Left renal pelvis (tissue), 4 donors: ENCODE measurements at places on chromosomes 3 and 15. TPM values are rescaled to one million over a fixed set of nuclear protein-coding genes. Genes with fewer than 3 reads are reported as not detected.

DNA sequence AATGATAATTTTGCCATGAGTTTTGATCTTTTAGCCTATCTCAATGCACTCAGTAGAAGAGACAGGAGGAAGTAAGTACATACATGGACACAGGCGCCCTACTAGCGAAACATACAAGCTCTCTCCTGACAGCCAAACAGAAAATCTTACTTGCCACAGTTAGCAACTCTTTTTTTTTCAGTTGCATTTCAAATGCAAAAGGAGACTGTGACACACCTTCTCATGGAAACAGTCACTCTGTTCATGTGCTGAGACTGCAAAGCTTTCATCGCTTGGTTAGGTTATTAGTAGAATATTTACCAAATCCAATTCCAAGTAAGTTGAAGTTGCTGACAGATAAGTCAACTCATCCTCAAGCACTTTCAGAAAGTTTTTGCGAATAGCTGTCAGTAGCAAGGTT, 223.3 kb downstream of the FOXP1 start:
- no peak for DNase-seq

Gene IL16
- polyA plus RNA-seq: 7.1 TPM

Gene GREM1
- 0.26 TPM for polyA plus RNA-seq

Gene MRPS25
- polyA plus RNA-seq: 50.4 TPM

Gene CHRM5
- polyA plus RNA-seq: 0.10 TPM

DNA sequence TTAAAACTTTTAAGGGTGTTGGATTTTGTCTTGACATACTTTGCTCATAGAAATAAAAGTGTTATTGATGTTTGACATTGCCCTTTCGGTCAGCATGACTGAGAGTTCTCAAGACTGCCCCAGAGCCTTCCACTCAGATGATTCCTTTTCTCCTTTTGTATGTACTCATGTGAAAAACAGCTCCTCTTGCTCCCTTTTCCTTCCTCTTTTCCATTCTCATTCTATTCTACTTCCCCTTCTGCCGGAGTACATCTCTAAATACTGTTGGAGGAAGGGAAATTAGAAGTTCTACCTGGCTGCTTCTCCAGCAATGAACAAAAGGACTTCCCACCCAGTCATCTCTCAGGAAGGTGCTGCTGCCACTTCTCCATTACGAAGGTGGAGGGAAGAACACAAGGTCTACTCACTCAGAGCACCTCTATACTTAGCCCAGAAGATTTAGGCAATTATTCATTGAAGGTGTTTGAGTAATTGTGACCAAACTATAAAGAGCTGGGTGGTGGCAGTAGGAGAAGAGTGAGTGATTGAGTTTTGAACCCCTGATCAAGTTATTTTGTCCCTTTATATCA, 163.8 kb upstream of the MBNL1 start:
- DNase-seq: no peak

Gene INAFM2
- polyA plus RNA-seq: 19.7 TPM

GRCh38 chr3:197309528-197310361, 11.3 kb upstream of the DLG1 start:
- DNase-seq: no peak

DNA sequence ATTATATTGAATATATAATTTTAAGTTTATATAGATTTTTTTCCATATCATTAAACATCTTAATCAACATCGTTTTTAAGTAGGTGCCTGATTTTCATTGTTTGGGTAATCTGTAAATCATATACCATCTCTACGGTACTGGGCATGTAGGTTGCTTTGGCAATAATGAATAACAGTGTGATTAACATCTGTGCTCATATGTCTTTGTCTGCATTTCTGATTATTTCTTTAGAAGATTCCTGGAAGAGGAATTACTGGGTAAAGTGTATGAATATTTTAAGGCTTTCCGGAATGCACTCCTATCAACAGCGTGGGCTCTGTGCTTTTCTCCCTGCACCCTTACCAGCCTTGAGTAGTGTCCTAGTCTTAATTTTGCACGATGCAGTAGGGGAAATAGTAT, 119.8 kb upstream of the LIPC start:
- no peak for DNase-seq

GRCh38 chr3:120203016-120203415, 82.0 kb downstream of the GPR156 start:
- DNase-seq: peak; percentile 40

DNA sequence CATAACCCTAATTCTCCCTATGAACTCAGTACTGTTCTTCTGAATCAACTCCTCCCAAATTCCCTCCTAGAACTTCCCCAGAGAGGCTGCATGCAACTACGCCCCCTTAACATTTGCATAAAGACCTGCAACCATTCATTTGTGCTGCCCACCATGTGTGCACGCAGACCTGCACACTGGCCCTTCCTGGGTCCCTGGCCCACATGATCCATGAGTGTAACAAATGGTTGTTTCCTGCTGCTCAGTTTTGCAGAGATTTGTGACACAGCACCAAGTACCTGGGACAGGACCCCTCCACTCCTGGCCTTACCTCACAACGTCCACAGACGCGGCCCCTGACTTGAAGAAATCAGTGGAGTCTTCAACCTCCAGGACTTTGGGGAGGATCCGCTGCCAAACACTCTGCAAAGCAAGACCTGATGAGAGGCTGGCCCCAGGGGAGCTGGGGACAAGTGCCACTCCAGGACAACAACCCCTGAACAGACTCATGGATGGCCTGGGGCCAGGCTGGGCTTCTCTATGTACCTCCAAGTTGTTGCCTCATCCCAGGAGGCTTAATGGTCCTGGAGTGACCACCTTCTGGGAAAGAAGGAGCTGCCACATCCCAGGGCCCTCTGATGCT, 33.8 kb downstream of the ALDH1L1 start:
- DNase-seq: no peak

Gene KLHL6
- polyA plus RNA-seq: 1.6 TPM

DNA sequence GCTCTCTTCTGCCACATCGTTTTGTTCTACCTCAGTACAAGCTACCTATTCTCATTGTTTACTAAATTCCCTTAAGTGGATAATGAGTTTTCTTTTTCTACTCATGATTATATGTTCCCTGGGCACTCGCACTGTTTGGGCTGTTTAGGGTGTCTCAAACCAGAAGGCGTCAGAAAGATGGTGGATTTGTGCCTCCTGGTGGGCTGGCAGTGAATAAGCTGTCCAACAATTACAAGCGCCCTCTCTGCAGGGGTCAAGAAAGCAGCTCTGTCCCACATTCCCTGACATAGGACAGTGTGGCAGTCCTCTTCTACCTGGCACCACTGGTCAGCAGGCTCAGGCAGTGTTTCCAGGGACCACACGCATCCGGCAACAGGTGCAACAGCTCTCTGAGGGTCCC, 173.4 kb upstream of the PPP2R3A start:
- no peak for DNase-seq

DNA sequence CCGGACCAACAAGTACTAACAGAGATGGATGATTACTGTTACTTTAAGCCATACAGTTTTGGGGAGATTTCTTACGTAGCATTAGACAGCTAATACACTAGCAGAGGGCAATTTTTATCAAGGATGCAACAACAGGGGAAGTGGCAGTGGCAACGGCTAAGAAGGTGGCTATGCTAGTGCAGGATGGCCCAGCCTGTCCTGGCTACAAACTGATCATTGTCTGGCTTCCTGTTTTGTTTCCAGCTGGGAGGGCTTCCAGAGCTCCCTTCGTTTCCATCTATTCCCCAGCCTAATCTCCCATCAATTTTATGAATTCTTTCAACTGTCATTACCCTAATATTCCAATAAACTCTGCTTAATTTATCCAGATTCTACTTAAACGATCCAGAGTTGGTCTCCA, 16.0 kb upstream of the PLA2G4F start:
- DNase-seq: no peak

DNA sequence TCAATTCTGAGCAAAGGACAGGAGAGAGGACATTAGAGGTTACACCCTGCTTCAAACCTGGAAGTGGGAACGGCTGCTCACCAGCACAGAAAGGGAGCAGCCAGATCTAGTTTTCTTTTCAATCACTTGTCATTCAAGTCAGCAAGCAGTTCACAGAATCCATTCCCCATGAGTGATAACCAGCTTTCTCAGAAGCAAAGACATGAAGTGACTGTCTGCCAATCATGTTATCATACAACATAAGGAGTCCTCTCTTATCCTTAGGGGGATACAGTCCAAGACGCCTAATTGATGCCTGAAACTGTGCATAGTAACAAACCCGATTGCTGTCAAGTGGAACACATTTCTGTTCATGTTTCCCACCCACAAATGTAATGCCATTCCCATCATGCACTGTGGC, 54.7 kb downstream of the FAM98B start:
- DNase-seq: no peak

- DNase-seq: no peak
These were observed 46.7 kb downstream of the ARNT2 start for GRCh38 chr15:80450811-80451321.

DNA sequence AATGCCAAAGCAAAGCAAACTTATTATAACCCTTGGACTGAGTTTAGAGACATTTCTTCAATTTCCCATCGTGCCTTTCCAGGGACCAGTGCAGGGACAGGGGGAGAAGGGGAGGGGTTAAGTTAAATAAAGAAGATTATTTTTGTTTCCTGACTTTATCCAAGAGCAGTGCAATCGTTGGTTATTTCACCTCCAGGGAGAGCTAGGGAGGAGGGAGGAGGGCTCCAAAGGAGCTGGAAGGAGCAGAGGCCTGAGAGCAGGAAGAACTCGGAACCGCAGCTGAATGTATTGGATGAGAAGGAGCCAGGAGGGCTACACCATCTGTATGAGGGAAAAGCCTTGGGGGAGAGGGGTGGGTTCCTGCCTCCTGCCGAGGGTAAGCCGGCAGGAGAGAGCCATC, 20.7 kb downstream of the HAPLN3 start:
- no peak for DNase-seq

GRCh38 chr15:68815598-68815997, 5.1 kb downstream of the ANP32A start:
- no peak for DNase-seq

- no peak for DNase-seq
These were observed 171.7 kb downstream of the TLE3 start for GRCh38 chr15:69926006-69926405.

- DNase-seq: no peak
These were observed 37.9 kb downstream of the CLK3 start for GRCh38 chr15:74653426-74654102.

- DNase-seq: no peak
These were observed 62.1 kb downstream of the CORO2B start for GRCh38 chr15:68640791-68641331.

GRCh38 chr3:155647206-155647605, 97.7 kb downstream of the PLCH1 start:
- no peak for DNase-seq

DNA sequence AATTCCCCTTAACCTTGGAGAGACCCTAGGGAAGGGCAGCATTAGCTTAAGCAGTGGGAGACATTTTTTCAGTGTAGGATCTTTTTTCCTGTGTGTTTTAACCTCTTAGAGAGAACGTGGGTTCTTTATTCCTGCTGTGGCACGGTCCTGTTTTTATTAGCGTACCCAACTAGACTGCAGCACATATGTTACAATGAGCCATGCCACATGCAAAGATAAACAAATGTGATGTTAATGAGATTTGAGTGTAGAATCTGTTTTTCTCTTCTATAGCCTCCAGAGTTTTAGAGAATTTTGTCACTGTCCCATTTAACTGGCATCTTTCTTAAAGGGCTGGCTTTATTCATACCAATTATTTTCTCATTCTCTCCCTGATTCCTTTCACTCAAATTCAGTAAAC, 347.5 kb downstream of the CNTN4 start:
- no peak for DNase-seq

Gene CMSS1
- polyA plus RNA-seq: 43.1 TPM

Gene SPATA16
- not detected for polyA plus RNA-seq

Gene MRAS
- 30.0 TPM for polyA plus RNA-seq

DNA sequence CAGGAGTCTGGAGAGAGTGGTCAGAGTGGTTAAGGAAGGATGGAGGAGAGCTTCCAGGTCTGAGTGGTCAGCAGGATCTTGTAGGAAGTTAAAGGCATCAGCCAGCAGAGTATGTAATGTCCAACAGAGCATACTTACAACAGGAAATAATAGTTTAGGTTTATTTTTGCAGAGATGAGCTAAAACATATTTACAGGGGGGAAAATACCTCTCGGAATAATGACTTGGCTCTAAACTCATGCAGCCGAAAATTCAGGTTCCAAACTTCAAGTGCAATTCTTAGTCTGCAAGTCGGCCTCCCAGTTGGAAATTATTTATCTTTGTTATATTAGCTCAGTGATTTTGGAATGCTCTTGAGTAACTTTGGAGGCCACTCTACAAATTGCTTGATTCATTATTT, 385.0 kb upstream of the C2CD4B start:
- no peak for DNase-seq

GRCh38 chr3:42637001-42637400, 16.5 kb upstream of the ZBTB47 start:
- no peak for DNase-seq

Gene ZNF662
- polyA plus RNA-seq: 23.5 TPM

DNA sequence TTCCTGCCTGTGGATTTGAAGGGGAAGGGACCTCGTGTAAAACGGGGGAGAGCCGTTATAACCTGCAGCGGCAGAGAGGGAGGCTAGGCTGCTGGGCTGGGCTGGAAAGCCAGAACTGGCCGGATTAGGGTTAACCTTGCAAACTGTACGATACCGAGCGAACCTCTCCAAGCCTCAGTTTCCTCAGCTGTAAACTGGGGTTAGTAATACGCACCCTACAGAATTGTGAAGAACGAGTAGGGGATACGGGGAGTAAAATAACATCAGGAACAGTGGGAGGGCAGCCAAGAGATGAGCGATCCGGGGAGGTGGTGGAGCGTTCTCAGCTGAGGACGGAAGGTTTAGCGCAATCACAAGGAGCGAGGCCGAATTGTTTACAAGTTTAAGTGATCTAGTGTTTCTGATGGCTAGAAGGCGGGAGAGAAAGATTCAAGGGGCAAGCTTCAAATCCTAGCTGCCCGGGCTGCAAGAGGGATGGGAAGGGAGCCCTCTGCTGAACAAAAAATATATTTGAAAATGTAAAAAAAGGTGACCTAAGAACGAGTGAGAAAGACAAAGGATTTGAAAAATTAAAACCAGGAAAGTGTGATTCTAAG, 768 bp upstream of the SEMA5B start:
- no peak for DNase-seq

GRCh38 chr3:86046436-86047136, 944.4 kb downstream of the VGLL3 start:
- no peak for DNase-seq

DNA sequence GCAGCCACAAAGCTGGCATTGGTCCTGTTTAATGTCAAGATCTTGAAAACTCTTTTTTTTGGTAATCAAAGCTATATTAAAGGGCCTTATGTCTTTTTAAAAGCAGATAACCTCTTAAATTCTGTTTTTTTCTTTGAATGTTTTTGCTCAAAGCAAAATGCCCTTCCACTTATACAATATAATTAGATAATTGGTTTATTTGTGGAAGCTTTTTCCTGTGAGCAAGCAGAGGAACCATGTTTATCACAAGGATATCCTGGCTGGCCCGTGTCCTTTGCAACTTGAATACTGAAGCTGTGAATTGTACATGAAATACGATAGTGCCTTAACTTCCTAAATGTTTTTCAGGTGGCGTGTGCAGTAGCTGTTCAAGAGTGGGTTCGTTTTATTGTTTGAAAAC, 2.6 kb downstream of the ST3GAL6 start:
- no peak for DNase-seq

Gene AKAP13
- 90.2 TPM for polyA plus RNA-seq
